ENCODE measurements at places on chromosomes 2 and 18.
A peak's percentile ranks its signal among the peaks of the same experiment; 100 is the strongest.

GRCh38 chr2:80815259-80815658 lies 510.7 kb upstream of the LRRTM1 start:
- DNase-seq: no peak

DNA sequence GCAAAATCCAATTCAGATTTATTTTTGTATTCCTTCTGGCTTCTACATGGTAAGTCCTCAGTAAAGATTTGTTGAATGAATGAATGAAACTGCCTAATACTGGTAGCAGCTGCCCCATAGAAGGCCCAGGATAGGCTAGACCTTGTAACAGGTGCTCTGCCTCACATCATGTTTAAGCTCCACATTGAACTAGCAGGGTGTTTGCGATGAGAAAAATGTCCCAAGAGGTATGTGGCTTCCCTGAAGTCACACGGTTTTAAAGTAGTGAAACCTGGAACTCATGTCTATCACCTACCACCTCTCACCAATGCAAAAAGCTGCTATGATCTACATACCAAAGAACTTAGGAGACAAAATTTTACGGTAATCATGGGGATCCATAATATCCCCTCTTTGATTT lies 765 bp upstream of the LHCGR start:
- no peak for DNase-seq

DNA sequence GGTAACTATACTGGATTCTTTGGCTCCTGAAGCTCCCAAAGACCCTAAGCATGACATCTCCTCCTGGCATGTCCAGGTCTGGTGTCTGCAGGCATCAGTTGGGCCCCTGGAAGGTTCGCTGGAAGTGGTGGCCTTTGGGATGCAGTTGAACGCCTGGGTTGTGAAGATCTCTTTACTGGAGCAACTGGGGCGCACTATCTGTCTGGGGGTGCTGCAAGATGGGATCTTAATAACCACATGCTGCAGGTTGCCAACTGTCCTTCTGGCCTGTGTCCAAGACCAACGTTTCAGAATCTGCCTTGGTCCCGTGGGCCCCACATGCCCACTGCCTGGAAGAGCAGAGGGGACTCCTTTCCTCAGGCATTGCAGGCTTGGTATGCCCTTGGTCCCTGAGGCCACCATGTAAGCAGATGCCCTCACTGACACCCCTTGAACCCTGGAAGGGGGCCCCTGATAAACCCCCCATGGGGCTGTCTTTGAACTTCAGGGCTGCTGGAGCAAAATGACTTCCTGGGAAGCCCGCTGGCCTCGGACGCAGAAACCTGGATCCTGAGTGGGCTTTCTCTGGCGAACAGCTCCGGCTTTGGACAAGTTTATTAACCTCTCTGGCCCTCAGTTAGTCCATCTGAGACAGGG lies 101.9 kb downstream of the TWIST2 start:
- no peak for DNase-seq

- DNase-seq: no peak
Measured at GRCh38 chr2:217954469-217954868, 48.3 kb downstream of the TNS1 start.

GRCh38 chr18:23982155-23983079 lies 32.1 kb upstream of the TTC39C start:
- DNase-seq: no peak

GRCh38 chr2:196036442-196036841 lies 32.2 kb downstream of the DNAH7 start:
- DNase-seq: no peak

DNA sequence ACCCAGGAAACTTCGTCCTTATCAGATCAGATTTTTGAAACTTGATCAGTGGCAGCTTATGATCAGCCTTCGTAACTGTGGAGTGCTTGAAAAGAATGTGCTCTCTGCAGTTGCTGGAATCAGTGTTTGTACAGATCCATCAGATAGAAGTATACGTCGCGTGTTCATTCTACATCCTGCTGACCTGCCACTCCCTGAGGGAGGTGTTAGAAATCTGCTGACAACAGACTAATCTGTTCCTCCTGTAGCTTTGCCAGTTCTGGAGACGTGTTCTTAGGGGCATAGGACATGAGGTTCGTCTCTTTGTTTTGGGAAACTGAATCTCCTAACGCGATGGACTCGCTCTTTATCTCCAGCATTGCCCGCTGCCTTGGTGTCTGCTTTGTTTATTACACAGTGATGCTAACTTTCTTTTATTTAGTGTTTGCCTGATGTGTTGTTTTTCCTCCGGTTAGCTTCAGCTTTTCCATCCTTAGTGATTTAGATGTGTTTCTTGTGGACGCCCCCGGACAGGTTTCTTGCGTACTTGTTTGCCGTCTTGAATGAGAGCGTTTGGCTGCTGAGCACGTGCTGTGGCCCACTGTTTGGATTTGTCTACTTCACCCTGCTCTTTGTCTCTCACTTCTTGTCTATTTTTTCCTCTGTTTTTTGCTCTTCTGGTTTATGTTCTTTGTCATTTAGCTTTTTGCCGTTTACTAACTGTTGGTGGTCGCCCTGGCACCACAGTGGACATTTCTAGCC lies 17.4 kb upstream of the GAL3ST2 start:
- DNase-seq: no peak

DNA sequence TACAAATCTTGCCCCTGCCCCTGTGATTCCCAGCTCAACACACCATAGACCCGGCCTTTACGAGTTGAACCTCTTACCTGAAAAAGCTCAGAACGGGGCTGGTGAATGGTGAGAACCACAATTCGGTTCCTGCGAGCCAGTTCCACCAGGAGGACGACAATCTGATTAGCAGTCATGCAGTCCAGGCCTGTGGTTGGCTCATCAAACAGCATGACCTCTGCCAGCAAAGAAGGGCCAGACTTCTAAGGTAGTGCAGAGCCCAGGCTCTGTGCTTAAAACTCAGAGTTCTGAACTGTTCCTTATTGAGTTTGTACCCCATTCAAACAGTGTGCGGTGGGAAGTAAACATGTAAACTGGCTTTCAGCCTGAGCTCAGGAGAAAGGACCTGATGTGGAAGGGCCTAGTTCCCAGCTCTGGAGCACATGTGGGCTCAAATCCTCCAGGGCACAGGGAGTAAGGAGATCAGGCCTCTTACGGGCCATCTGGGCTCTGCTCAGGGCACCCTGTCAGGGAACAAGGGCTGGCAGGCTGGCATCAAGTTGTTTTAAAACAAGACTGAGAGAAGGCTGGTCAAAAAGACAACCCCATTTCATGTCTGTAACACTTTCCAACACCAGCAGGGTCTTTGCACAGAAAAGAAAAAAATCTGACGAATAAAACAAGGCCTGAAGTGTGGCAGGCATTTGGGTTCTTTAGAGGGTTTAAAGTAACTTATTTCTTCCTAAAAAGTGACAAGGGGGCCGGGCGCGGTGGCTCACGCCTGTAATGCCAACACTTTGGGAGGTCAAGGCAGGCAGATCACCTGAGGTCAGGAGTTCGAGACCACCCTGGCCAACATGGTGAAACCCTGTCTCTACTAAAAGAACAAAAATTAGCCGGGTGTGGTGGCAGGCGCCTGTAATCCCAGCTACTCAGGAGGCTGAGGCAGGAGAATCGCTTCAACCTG lies 12.1 kb downstream of the ABCG5 start:
- DNase-seq: no peak

DNA sequence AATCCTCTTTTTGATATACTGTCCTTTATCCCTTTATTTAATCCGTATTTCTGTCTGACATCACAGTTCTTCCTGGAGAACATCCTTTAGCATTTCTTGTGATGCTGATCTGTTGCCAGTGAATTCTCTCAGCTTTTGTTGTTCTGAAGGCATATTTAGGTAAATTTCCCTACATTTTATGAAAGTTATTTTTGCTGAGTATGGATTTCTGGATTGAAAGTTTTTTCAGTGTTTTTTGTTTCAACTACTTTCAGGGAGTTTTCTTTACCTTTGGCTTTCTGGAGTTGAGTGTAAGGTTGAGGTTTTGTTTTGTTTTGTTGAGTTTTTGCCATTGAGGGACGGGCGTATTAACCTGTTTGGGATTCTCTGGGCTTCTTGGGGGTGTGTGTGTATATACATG lies 22.5 kb downstream of the SNTG2 start:
- DNase-seq: no peak

- no peak for DNase-seq
Measured at GRCh38 chr2:135121016-135121657, 69.0 kb downstream of the RAB3GAP1 start.

DNA sequence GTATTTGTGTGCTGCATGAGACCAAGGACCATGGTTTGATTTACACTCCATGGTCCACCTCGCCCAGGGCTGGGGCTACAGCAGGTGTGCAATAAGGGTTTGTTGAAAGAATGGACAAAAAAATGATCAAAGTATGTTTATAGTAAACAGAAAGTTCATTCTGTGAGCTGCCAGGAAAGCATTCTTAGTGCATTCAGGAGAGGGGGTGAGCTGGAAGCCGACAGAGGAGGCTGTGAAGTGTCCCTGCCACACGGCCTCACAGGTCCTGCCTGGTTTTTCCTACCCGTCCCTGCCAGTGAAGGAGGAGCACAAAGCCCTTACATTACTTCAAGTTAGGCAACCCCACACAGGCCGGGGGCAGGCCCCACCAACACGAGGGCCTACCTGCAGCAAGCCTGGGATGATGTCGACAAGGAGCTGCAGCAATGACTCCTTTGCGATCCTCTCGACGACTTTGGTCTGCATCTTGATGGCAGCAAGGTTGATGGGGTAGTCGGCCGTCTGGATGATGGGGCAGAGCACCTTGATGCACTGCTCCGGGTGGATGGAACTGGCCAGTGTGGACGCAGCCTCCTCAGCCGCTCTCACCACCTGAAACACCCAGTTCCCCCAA lies 63.2 kb upstream of the TFCP2L1 start:
- DNase-seq: no peak

- DNase-seq: no peak
Measured at GRCh38 chr2:99481941-99482340, 7.9 kb downstream of the REV1 start.

- DNase-seq: peak; percentile 52
Measured at GRCh38 chr18:59885579-59886163, 14.1 kb upstream of the PMAIP1 start.

- DNase-seq: no peak
Measured at GRCh38 chr2:68426848-68427579, 40.1 kb downstream of the FBXO48 start.

DNA sequence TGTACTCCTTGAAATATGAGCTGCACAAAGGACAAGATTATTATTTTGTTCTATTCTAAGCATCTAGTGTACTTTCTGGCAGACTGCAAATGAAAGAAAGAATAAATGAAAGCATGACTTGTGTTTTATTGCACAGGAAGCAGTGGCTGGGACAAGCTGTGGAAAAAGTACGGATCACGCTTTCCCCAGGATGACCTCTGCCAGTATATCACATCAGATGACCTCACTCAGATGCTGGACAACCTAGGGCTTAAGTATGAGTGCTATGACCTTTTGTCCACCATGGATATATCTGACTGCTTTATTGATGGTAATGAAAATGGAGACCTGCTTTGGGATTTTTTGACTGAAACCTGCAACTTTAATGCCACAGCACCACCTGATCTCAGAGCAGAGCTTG lies 49.4 kb downstream of the HNMT start:
- no peak for DNase-seq

- no peak for DNase-seq
Measured at GRCh38 chr18:70337139-70337972, 48.5 kb downstream of the SOCS6 start.

GRCh38 chr2:224160917-224161316 lies 121.8 kb upstream of the SERPINE2 start:
- no peak for DNase-seq

- DNase-seq: no peak
Measured at GRCh38 chr2:221571551-221572218, 419 bp downstream of the EPHA4 start.

- DNase-seq: peak; percentile 52
Measured at GRCh38 chr2:35410431-35411061, 945.0 kb upstream of the CRIM1 start.

- no peak for DNase-seq
Measured at GRCh38 chr2:41972179-41972578, 75.6 kb upstream of the PKDCC start.

- DNase-seq: peak; percentile 84
Measured at GRCh38 chr2:70086278-70086837, 919 bp upstream of the PCBP1 start.

DNA sequence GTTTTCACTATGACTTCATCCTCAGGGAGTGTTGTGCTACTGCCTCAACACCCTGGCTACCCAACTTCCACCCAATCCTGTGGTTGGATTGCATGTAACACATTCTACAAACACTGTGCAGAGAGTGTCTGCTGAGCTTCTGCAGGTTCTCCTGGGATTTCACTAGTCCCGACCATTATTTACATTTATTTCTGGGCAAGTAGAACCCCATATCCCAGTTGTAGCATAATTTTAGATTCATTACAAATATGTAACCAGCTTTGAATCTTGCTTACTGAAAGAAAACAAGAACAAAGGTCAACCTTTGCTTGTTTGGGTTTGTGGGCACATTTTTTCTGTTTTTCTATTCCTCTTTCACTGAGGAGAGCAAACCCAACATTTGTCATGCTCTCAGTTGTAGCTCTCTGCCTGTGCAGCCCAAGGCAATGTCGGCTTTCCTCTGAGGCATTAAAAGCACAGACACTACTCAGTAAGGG lies 2036.1 kb upstream of the LRRTM1 start:
- DNase-seq: no peak

DNA sequence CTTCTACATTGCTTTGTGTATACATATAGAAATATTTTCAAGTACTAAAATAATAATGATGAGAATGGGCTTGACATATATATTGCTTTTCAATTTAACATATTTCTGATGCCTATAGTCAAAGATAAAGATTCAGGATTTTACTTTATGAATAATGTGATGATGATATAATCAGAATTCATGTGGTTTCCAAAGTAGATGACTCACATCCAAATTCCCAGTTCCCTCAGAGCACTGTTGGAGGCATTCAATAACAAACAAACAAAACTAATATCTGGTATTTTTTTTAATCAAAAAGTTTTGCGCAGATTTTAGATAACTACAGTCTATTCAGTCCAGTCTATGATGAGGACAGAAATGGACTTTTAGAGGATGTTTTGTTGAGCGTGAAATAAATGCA lies 2094.5 kb upstream of the CELF4 start:
- DNase-seq: no peak

DNA sequence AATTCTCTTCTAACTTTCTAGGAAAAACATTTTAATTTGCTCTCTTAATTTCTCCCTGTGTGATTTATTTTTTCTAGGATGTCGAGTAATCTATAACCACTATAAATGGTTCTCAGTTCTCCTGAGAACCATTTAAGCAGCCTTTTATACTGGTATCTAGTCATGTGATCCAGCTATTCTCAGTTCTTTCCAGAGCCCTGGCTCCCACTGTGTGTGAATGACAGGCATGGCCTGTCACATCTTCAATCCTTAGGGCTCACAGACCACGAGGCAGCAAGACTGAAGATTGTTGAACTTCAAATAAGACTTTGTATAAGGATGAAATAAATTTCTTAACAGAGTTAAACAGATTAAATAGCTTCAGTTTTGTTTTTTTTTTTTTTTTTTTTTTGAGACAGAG lies 219.4 kb downstream of the HNMT start:
- no peak for DNase-seq

- no peak for DNase-seq
Measured at GRCh38 chr2:119486886-119487285, 37.4 kb downstream of the SCTR start.
